ENCODE measurements at places on chromosomes 11 and 22. TPM values are rescaled to one million over a fixed set of nuclear protein-coding genes. Genes with fewer than 3 reads are reported as not detected.
A peak's percentile ranks its signal among the peaks of the same experiment; 100 is the strongest.

OR6A2 gene
- 0.24 TPM for total RNA-seq

OR51E2 gene
- not detected for total RNA-seq

DEFB131B gene
- total RNA-seq = not detected

- DNase-seq = no peak
- no peak overlapping the region for H3K4me3 ChIP-seq
- H3K27ac ChIP-seq = no peak overlapping the region
- H3K36me3 ChIP-seq = no peaks in the 10 kb centered on the region
Observed at GRCh38 chr11:33500861-33501479, 199.7 kb downstream of the C11orf91 start.

GRCh38 chr22:39092111-39092862, 4.8 kb upstream of the APOBEC3H start:
- H3K36me3 ChIP-seq = no peaks in the 10 kb centered on the region
- peaks cover 6% of the 10 kb centered on the region for H3K4me1 ChIP-seq
- no peak overlapping the region for H3K4me3 ChIP-seq

DNA sequence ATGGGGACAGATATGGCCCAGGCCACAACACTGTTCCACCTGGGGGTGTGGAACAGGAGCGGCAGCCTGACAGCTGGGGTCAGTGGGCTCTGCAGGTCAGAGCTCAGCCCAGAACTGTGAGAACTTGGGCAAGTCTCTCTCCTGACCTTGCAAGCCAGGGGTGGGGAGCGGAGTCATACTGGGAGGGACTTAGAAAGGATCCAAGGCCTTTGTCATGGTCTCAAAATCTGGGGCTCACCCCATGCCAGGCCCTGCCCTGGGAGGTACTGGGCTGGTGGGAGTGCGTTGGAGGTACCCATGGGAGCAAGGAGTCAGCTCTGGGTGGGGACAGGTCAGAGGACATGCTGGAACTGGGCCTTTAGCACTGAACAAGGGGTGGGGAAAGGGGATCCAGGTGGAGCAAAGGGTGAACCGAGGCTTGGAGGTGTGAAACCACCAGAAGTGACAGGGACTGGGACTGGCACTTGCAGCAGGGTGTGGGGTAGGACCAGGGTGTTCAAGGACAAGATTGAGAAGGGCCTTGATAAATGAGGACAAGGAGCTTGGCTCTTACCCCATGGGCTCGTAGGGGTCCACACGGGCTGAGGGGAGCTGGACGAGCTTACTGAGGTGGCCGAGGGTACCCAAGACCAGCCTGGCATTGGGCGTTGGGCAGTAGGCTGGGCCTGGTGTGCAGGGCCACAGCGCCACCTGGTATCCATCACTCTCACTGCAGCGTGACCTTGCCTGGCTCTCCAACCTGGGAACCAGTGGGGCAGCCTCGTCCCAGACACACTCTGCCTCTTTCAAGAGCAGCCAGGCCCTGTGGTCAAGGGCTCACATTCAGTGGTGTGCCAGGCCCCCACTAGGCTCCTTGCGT, 7.4 kb upstream of the PMM1 start:
- H3K4me1 ChIP-seq = no peaks in the 10 kb centered on the region
- peak overlapping the region; percentile 67 for H3K27ac ChIP-seq
- no peaks in the 10 kb centered on the region for H3K27me3 ChIP-seq

GRCh38 chr11:115126092-115126491, 378.1 kb downstream of the CADM1 start:
- H3K36me3 ChIP-seq = peaks cover 3% of the 10 kb centered on the region
- no peak overlapping the region for H3K4me3 ChIP-seq
- H3K27me3 ChIP-seq = peaks cover 11% of the 10 kb centered on the region
- no peak overlapping the region for H3K27ac ChIP-seq
- peaks cover 21% of the 10 kb centered on the region for H3K4me1 ChIP-seq

DNA sequence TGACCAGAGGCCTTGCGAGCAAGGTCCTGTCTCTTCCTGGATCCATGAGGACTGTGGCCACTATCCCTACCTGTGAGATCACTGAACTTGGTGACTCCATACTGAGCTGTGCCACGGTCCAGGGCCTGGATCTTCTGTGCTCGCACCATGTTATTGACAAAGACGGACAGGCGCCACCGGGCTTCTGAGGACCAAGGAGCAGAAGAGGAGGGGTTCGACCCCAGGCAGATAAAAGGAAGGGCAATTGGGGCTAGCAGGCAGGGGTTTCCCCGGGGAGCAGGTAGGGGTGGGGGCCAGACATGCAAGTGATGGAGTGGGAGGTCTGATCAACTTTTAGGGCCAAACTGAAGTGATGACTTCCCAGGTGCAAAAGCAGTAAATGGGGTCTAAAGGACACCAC, 2.2 kb downstream of the CTSF start:
- no peak overlapping the region for H3K27ac ChIP-seq
- DNase-seq = no peak
- no peaks in the 10 kb centered on the region for H3K27me3 ChIP-seq
- H3K4me1 ChIP-seq = no peaks in the 10 kb centered on the region
- no peak overlapping the region for H3K4me3 ChIP-seq
- no peaks in the 10 kb centered on the region for H3K36me3 ChIP-seq

CRYBB2 gene
- total RNA-seq = 0.81 TPM

LIPT2 gene
- total RNA-seq = 9.1 TPM

DNA sequence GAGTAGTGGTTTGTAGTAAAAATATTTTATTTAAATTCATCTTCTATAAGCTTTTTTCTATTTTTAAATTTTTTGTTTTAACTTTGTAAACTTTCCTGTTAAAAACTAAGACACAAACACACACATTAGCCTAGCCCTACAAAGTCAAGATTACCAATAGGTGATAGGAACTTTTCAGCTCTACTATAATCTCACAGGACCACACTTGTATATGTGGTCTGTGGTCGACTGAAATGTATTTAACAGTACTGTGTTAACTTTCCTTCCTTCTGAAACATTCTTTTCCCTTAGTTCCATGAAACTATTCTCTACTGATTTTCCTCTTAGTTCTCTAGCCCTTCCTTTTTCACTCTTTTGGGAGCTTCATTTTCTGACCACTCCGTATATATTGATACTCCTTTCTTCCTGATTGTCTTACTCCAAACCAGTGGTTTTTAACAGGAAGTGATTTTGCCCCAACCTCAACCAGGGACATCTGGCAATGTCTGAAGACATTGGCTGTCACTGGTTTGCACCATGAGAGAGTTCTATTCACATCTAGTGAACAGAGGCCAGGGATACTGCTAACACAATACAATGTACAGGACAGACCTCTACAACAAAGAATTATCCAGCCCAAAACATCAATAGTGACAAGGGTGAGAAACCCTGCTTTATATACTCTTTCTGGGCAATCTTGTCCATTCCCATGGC, 8.8 kb downstream of the ZW10 start:
- DNase-seq = no peak
- peaks cover 36% of the 10 kb centered on the region for H3K36me3 ChIP-seq
- no peaks in the 10 kb centered on the region for H3K27me3 ChIP-seq
- H3K4me3 ChIP-seq = no peak overlapping the region
- peaks cover 2% of the 10 kb centered on the region for H3K4me1 ChIP-seq

- peaks cover 29% of the 10 kb centered on the region for H3K27me3 ChIP-seq
- H3K36me3 ChIP-seq = no peaks in the 10 kb centered on the region
- H3K4me1 ChIP-seq = peaks cover 7% of the 10 kb centered on the region
- DNase-seq = no peak
Observed at GRCh38 chr11:17579451-17579850, 32.4 kb downstream of the OTOG start.

DNA sequence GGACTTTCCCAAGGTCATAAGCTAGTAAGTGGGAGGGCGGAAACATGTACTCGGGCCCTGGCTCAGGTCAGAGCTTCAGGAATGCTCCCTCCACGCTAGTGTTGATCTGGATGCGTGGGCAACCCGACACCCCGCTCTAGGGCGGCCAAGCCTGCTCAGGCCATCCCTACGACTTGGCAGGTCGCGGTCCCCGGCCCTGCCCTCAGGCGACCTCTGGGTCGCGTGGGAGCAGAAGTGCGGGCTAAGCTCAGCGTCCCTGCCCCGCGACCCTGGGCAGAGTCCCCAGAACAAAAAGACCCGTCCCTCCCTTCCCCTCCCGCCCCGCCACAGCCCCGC, 781 bp upstream of the TEF start:
- no peaks in the 10 kb centered on the region for H3K36me3 ChIP-seq
- H3K4me3 ChIP-seq = peak overlapping the region; percentile 84
- H3K27me3 ChIP-seq = peaks cover 4% of the 10 kb centered on the region
- H3K4me1 ChIP-seq = peaks cover 19% of the 10 kb centered on the region
- no peak for DNase-seq
- peak overlapping the region; percentile 97 for H3K27ac ChIP-seq

DNA sequence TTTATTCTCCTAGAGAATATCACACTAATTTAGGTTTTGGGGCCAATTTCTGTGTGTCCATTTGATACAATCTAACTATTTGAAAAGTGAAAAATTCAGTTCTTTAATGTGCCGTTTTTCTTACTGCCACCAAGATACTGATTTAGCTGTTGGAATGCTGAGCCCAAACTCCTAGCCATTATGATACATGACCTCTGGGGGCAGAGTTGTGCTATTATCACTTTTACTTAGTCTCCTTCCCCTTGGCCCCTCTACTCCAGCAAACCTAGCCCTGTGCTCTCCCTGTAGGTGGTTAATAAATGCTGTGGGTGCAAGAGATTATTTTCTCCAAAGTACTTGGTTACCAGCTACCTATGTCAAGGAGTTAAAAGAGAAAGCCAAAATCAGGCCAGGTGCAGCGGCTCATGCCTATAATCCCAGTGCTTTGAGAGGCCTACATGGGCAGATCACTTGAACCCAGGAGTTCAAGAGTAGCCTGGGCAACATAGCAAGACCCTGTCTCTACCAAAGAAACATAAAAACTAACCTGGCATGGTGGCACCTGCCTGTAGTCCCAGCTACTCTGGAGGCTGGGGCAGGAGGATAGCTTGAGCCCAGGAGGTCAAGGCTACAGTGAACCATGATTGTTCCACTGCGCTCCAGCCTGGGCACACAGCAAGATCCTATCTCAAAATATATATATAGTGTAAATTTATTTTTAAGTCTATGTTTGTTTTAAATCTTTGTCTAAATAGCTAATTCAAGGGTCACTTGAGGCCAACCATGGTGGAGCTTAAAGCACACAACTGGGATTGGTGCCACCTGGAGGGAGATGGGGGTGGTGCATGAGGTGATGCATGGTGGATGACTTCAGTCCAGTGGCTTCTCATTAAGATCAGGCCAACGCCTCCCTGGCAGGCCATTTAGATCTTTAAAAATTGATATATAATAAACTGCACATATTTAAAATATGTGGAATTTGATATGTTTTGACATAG, 193.2 kb upstream of the PLET1 start:
- H3K27me3 ChIP-seq = peaks cover 2% of the 10 kb centered on the region
- H3K36me3 ChIP-seq = no peaks in the 10 kb centered on the region
- H3K4me3 ChIP-seq = no peak overlapping the region

HSPB2 gene
- total RNA-seq = not detected

All from progenitor cell of endocrine pancreas (in vitro differentiated cells).